ENCODE measurements at places on chromosomes 12 and 14. TPM values are rescaled to one million over a fixed set of nuclear protein-coding genes. Genes with fewer than 3 reads are reported as not detected.

The CIDEB gene
- 0.18 TPM for polyA plus RNA-seq

The GPRC5D gene
- not detected for polyA plus RNA-seq

The PRR4 gene
- polyA plus RNA-seq, result 1.4 TPM

The CAPRIN2 gene
- 8.8 TPM for polyA plus RNA-seq

- DNase-seq, result no peak
Observed at GRCh38 chr12:39620659-39621658, 1.4 kb upstream of the ABCD2 start.

DNA sequence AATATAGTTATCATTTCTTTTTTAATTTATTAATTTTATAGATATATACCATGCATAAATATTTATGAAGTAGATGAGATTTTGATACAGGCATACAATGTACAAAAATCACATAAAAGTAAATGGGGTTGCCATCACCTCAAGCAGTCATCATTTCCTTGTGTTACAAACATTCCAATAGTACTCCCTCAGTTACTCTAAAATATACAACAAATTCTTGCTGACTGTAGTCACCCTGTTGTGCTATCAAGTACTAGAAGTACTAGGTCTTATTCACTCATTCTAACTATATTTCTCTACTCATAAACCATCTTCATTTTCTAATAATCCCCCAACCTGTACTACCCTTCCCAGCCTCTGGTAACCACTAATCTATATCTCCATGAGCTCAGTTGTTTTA lies 432.6 kb upstream of the SYT1 start:
- DNase-seq, result no peak

DNA sequence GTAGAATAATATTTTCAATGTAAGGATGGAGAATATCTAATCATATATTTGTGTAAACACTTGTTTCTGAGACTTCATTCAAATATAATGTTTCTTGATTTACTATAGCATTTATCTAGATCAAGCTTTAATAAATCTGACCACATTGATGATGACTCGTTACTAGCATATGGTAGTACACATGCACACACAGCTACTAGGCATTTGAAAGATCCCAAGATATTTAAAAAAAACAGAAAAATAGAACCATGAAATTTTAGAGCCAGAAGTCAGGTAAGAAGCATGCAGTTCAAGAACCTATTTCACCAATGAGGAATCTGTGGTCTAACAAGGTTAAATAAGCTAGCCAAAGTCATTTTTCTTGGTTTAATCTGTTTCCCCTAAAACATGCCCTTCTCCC lies 32.0 kb downstream of the DCP1B start:
- no peak for DNase-seq

GRCh38 chr14:95057147-95057546 lies 100.2 kb downstream of the DICER1 start:
- DNase-seq, result no peak

- no peak for DNase-seq
Observed at GRCh38 chr12:113134071-113134470, 1.5 kb downstream of the RASAL1 start.

DNA sequence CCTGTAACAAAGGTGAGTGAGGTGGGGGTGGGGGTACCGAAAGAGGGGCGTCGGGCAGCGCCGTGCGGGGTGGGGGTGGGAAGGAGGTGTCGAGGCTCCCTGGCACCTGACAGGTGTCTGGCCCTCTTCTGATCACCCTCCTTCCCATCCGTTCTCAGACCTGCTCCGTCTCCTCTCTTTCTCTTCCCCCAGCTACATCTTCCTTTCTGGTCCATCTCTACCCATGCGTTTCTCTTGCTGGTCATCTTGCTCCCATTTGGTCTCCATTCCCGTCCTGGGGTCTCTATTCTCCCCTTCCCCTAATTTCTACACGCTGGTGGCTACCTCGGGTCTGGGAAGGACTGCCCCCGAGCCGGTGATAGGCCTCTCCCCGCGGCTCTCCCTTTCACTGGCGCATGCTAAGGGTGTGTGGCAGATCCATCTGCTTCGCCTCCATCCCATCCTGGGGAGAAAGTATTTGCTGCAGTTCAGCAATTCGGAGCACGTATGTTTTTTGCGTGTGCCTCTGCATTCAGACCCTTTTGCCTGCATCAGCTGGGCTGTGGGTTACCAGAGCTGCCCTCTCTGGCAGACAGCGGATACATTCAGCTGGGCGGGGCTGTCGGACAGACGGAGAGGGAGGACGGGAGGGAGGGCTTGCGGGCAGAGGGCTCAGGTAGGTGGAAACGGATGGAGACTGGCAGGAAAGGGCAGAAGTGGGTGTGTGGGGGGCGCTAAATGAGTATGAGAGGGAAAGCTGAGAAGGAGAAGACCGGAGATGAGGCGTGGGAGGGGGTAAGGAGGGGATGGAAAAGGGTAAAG lies 730 bp downstream of the CLSTN3 start:
- DNase-seq, result peak; percentile 32

GRCh38 chr12:24730489-24730896 lies 218.4 kb downstream of the BCAT1 start:
- no peak for DNase-seq

GRCh38 chr14:53458368-53458814 lies 305.3 kb upstream of the DDHD1 start:
- no peak for DNase-seq

DNA sequence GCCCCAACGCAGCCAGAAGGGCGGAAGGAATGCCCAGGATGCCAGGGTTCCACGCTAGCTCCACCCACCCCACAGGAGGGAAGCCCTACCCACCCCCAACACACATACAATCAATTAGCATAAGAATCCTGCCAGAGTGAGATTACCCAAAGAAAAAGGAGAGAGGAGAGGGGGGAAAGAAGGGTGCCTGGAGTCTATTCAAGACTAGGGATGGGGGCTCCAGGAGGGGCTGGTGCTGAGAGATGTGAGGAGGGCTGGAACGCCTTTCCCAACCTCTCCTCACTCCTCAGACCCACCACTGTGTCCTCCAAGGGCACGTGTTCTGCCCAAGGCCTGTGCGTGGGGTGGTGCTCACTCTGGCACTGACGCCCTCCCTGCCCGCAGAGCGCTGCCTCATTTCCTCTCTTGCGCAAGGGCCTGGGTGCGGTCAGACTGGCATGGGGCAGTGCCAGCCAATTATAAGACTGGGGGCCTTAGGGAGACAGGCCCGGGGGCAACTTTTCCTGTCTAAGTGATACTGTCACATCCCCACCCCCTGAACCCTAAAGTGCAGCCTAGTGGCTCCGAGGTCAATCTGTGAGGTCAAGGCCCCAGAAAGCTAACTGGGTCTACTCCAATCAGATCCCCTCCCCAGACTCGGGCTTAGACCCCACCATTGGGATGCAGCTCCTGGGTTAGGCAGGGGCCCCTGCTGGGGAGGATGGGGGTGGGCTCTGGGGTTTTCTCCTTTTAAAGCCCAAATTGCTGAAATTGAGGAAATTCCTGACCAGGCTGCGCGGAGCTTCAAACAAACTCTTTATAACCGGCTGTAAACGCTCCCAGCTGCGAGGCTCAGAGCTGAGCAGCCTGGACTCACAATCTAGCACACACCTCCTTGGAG lies 10.2 kb upstream of the ITGB7 start:
- DNase-seq, result no peak

GRCh38 chr14:67387195-67387594 lies 24.8 kb downstream of the PLEK2 start:
- no peak for DNase-seq

GRCh38 chr12:30877105-30877875 lies 49.3 kb upstream of the TSPAN11 start:
- DNase-seq, result no peak

DNA sequence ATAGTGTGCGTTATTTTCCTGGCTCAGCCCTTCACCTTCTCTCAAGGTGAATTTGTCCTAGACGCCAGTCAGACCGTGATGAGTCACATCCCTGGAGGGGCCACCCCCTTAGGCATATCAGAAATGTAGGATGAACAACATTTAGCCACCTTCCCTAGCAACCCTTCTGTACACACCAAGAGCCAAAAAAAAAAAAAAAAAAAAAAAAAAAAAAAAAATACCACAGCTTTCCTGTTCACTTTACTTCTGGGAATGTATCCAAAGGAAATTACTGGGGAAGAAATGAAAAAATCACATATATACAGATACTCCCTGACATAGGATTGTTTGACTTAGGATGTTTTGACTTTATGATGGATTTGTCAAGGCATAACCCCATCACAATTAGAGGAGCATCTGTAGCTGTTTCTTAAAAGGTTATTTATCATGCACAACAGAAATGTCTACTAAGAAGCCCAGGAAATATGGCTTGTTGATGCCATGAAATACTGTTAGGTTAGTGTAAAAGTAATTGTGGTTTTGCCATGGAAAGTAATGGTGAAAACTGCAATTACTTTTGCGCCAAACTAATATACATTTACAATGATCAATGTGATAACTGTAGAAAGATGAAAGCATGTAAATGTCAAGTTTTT lies 68.2 kb upstream of the BDKRB2 start:
- DNase-seq, result no peak

GRCh38 chr12:69828897-69829296 lies 3.9 kb downstream of the MYRFL start:
- DNase-seq, result no peak
